Stimulated activated CD4-positive, alpha-beta T cell treated with anti-CD3 and anti-CD28 coated beads, Interleukin-1b, Interleukin-23, amount 100 ng/mL, for 1 hour (primary cell): ENCODE measurements at places on chromosomes 3 and 15.

DNA sequence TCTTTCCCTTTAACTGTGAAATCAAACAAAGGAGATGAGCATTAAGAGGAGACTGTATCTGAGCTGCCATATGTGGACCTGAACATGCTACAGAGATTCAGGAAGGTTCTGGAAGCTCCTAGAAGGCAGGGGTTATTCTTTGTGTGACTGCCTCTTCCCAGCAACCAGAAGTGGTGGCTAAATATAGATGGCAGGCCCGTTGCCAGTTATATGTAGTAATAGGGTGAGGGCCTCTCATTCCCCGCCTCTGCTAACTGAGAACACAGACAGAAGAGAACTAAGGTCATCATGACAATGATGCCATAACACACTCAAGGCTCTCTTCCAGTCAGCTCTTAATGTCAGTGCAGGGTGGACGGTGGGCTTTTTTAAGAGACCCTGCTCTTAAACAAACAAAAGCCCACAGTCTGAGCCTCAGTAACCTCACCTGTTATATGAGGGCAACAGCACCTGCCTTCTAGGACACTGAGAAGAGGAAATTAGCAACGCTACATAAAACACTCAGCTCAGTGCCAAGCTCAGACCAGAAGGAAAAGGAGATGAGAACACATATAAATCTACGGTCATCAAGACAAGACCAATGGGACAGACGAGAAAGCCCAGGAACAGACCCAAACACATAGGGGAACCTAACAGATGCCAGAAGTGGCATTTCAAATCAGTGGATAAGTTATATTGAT, 22.3 kb downstream of the CFAP92 start:
- no peak for DNase-seq

DNA sequence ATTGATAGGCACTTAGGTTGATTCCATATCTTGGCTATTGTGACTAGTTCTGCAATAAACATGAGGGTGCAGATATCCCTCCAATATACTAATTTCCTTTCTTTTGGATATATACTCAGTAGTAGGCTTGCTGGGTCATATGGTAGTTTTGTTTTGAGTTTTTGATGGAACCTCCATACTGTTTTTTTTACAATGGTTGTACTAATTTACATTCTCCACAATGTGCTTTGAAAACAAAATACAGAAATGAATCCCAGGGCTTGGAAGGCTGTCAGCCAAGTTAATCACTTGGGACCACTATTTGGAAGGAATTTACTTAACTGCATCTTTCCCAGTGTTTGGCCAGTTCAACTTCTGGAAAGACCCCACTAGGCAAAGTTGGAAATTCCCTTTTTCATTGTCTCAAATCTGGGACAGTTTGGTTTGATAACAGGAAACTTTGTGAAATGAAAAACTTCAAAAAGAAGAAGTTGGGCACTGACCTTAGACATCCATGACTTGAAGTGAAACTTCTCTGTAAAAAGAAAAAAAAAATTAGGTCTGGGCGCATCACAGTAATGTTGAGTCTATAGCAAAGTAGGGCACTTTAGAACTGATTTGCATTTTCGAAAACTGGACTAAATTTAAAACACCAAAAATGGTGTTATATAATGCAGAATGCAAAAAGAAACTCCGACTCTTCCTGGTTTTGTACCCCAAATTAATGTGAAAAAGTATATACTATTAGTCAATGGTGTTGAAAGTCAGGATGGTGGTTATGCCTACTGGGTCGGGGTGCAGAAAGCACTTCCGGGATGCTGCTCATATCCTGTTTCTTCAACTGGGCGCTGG, 6.0 kb downstream of the CTSH start:
- DNase-seq, result no peak

DNA sequence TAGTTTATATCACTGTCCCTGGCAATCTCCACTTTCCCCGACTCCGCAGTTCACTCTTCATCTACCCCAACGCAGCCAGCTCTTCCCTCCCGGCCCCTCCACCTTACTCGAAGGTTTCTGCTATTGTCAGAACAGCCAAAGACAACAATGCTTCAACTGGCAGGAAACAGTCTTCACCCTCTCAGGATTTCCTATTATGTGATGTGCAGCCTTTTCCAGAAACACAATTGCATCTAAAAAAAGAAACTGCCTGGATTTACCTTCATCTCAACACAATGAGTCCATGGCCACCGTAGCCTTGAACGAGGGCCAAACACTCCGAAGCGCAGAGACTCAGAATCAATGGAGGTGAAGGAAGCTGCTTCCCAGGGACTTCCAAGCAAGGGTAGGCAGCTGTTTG, 182.1 kb upstream of the TSC22D2 start:
- DNase-seq, result no peak

- DNase-seq, result no peak
Measured at GRCh38 chr3:114860531-114860930, 286.6 kb downstream of the ZBTB20 start.

- DNase-seq, result no peak
Measured at GRCh38 chr3:13769422-13769821, 110.4 kb downstream of the WNT7A start.

DNA sequence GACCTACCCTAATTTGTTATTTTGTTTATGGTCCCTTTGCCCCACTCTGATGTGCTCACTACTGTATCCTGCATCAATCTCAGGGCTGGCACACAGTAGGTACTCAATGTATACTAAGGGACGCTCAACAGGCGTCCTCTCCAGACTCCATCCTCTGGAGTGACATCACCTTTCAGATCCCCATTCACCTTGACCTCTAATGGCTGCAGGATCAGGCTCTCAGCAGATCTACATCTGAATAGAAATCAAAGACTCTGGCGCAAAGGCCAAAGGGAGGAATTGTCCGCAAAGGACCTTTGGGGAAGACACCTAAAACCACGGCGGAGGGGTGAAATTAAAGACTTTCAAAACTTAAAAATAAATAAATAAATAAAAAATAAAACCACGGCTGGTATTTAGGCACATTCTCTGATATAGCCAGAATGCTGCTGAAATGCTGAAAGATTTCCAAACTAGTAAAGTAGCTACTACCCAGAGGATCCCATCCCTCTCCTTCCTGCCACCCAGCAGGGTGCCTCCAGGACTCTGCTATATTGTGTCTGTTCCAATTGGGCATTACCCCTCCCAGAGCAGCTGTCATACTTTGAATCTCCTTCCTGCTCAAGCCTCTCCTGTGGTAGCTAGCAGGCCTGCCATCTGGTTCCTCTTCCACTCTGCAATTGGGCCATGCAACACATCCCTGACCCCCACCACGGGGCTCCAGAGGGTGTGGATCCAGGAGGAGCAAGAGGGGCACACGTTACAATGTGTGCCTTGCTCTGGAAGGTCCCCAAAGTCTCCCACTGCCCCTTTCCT, 6.1 kb downstream of the SHF start:
- no peak for DNase-seq

DNA sequence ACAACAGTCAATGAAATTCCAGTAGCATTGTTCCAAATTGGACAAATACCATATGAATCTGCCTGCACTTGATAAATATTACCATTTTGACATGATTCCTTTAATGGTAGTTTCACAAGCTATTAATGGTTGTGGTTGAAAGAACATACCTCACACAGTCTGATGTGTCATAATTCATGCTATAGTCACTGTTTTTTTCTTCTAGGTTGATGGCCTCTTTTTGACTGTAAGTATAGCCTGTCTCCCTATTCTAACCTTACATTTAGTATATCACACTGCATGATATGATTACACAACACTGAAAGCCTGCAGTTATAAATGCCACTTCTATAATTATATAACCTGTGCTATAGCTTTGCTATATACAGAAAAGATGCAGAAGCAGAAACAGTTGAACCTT, 834.1 kb downstream of the NSUN3 start:
- no peak for DNase-seq

- DNase-seq, result no peak
Measured at GRCh38 chr15:71112429-71112828, 2.8 kb upstream of the THSD4 start.

DNA sequence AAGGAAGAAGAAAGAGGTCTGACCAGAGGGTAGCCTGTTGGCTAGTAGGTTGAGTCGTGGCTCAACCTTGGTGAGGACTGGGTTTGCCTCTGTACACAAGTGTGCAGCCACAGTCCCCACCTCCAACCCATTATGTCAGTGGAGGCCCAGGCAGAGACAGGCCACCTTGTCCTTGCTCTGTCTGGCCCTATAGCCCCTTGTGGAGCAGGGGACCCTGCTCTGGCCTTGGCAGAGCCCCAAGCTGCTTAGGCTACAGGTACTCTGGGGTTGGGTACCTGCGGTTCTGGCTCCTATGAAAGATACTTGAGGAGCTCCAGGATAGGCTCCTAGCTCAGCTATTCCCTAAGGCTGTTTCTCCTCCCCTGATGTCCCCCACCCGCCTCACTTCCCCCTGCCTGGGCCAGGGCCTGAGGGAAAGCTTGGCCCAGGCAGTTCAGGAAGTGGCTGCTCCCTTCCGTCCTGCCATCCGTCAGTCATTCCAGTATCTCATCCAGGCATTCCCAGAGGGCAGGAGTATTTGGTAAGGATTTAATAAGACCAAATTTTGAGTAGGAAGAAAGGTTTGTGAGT, 44.0 kb downstream of the FGD5 start:
- DNase-seq, result no peak

DNA sequence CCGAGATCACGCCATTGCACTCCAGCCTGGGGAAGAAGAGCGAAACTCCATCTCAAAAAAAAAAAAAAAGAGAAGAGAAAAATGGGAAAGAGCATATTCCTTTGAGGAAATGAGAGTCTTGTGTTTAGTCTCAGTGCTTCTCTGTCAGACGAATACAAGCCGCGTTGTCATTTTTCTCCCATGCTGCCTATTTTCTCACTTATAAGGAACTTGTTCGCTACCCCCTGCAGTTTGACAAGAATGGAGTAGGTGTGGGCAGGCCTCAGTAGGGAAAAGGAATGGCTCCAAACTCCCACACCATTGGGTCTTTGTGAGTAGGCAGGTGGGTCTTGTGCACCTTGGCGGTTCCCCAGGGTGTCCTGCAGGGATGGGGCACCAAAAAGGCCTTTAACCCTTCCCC, 6.5 kb downstream of the GPR160 start:
- no peak for DNase-seq

DNA sequence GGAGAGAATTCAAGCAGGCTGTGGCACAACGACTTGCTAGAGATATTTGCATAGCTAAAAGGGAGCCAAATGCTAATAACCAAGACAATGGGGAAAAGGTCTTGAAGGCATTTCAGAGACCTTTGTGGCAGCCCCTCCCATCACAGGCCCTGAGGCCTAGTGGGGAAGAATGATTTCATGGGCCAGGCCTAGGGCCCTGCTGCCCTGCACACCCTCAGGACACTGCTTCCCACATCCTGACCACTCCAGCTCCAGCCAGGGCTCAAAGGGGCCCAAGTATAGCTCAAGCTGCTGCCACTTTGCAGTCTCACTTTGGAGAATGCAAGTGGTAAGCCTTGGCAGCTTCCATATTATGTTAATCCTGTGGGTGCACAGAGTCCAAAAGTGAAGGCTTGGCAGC, 21.5 kb upstream of the PTPN23 start:
- no peak for DNase-seq
